ENCODE measurements at places on chromosomes 4 and X.

DNA sequence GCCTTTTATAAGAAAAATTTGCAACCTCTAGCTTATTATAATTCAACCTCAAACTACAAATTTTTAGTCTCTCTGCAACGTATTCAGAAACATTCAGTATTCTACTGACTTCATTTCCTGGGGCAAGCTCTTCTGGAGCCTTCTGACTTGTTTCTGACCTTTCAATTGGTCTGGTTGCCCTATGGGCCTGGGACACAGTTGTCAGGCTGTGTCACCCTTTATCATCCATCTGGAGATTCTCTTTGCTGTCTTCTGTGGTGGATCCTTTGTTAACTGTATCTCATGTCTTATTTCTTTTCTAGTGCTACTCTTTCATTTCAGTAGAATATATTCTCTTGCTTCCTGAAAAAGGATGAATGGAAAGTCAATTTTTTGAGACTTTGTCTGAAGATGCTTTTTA lies 55.1 kb upstream of the PGRMC2 start:
- no peak for DNase-seq

DNA sequence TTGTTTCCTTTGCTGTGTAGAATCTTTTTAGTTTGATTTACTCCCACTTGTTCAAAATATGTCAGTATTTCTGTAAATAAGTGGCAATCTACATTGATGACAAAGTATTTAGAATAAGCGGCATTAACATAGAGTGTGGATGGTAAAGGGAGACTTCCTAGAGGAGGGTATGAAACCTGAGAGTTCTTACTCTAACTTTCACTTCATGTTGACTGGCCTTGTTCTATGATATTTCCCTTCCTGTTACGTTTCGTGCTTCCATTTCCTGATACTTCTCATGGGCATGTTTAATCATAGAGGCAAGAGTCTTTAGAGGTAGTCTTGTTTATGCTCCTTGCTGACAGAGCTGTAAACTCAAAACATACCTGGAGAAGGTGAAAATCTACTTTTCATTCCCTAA lies 408.9 kb downstream of the GLUD2 start:
- no peak for DNase-seq

DNA sequence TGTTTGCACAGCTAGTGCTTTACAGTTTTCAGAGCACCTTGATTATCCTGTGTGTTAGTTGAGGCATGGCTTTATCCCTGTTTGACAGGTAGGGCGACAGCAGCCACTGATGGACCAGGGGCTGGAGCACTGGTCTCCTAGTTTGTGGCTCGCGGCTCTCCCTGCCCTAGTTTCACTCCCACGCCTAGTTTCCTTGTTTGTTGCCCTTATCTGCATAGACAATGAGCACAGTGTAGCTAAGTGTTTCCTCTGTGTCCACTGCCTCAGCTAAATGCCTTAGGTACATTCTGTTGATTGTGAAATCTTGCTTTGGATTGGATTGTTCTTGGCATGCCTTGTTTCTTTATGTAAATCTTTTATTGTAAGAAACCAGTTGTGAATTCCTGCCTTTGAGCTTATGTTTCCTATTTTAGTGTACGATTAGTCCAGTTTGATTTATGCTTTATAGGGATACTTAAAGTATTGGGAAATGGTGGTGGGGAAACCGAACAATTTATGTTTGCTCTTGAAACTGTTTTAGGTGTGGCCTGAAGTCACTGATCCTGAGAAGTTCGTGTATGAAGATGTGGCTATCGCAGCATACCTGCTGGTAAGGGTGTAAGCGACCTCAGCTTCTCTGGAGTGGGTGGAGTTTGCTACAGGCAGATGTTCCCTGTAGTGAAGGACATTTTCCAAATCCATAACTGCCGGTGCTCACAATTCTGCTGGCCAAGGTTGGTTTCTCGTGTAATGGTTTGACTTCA lies 11.0 kb downstream of the TRMT44 start:
- no peak for DNase-seq

GRCh38 chr4:47359891-47360290 lies 103.6 kb downstream of the COMMD8 start:
- no peak for DNase-seq

DNA sequence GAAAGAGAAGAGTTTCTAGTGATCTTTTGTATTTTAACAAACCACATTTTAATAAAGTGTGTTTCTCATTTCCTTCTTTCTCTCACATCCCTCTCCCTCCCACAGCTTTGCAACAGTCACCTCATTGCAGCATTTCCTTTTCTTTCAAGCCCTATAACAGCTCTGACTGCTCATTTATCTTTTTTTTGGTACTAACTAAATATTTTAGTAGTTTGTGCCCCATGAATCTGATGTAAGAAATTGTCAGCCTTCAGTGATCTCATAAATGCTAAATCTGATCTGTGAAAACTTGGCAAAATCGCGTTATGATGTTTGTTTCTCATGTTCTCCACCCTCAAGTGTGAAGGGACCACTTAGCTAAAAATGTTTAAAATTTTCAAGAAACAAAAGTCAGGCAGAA lies 258.5 kb upstream of the SLIT2 start:
- no peak for DNase-seq

DNA sequence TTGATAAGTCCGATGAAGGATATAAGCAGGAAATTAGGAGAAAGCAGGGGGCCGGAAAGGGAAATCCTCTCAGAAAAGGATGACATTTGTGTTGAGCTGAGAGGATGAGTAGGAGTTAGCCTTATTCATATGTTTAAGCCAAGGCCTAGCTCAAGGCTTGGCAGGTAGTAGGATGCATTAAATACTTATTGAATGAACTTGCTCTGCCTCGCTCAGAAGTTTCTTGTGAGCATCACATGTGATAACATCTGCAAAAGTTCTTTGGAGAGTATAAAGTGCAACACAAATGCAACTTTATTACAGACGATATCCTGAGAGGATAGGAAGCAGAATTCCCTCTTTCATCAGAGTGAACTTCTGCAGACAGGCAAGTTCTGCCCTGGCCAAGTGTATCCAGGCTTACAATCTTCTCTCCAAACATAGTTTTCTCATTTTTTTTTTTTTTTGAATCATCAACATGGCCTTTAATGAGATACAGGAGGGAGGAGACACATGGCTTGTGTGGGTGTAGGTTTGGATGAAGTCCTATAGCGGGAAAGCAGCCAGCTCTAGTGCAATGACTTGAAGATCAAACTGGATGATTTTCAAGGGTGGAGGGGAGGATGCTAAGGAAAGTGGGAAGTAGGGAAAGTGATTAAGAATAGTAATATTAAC lies 48.1 kb downstream of the LUZP4 start:
- DNase-seq: no peak

Measured in activated naive CD8-positive, alpha-beta T cell treated with anti-CD3 and anti-CD28 coated beads, Interleukin-2, amount 50 U/mL, for 16 hours (primary cell).